CD4-positive, alpha-beta T cell treated with Interleukin-4 for 4 hours (primary cell): ENCODE measurements at places on chromosomes 5 and 9.
A peak's percentile ranks its signal among the peaks of the same experiment; 100 is the strongest.

DNA sequence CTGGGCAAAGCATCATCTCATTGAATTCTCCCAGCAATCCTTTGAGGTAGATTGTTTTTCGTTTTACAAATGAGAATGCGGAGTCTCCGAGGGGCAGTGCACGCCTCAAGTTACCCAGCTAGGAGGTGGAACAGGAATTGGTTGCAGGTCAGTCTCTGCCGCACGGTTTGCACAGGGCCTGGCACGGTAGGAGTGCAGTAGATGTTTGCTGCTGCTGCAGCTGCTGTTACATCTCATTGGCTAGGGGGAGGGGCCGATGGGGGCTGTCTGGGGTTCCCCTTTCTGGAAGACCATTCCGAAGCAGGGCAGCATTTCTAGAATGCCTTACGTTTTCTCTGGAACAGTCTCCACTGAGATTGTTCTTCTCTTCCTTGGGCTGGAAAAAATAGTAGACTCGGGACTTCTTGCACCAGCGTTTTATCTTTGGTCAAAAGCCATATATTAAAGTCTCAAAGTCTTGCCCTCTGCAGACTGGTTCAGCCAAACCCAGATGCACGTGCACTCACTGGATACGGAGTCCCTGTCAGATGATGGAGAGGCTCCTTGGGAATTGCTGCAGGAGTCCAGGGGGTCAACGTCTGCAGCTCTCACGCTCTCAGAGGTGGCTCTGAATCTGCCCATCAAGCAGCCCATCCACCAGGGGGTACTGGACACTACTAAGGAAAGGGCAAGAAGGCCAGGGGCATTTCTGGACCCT, 1.2 kb downstream of the USP20 start:
- DNase-seq, result peak; percentile 42

DNA sequence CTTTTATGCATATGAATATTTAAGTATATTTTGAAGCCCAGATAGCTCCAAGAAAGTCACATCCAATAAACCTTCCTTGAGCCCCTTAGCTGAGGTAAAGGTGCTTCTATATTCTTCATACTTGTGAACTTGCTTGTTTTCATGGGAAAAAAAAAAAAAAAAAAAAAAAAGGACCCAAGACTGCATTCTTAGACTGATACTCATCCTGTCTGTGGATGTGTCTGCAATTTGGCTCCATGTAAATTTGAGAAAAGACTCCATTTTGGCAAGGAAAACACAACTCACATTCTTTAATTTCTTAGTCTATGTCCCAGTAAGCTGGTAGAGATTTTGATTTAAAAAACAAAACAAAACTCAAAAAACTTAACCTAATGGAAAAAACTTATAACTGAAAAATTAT, 238.3 kb downstream of the FBXL17 start:
- no peak for DNase-seq

GRCh38 chr9:136282272-136282861, 21.5 kb downstream of the CCDC187 start:
- no peak for DNase-seq

DNA sequence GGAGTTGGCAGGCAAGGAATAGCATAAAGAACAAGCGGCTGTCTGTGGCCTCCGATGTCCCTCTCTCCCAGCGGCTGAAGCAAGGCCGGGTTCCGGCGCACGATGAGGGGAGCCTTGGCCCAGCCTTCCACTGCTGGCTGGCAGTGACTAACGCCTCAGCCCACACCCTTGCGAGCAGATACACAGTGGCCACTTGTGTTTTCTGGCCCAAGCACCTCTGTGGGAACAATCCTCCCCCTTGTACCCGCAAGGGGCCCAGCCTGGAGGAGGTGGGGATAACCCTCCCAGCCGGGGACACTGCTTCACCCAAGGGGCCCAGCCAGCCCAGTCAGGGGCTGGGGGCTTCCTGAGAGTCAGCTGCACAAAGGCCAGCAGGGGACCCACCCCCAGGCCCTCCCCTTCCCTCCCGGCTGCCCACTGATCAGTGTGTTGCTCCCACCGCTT, 23.2 kb downstream of the STK10 start:
- DNase-seq, result no peak

GRCh38 chr5:5387192-5387591, 35.3 kb upstream of the ICE1 start:
- no peak for DNase-seq

DNA sequence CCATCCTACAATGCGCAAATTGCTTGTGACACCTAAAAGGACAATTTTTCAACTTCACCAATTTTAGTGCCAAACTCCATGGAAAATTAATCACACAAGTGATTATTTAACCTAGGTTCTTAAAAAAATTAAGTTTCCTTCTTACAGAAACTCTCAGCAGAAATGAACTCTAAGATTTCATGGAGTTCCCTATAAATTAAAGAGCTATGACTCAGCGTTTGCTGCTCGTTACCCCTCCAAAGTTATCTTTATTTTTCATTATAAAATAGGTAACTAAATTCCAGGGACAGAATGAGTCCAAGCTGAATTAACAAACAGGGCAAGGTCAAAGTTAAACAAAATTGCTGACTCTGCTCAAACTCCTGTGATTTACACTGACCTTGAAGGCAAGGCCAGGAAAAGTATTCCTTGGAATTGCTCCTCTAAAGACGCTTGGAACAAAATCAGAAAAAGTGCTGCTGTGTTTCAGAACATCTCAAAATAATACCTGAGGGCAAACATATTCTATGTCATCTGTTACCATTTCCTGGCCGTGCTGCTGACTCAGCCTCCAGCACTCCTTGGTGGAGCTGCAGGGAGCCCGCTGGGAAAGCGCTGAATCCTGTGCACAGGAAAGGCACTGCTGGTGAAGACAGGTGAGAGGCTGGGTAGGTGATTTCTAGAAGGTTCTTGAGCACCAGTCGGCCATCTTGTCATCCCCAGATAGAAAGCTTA, 2.5 kb upstream of the CMBL start:
- no peak for DNase-seq

DNA sequence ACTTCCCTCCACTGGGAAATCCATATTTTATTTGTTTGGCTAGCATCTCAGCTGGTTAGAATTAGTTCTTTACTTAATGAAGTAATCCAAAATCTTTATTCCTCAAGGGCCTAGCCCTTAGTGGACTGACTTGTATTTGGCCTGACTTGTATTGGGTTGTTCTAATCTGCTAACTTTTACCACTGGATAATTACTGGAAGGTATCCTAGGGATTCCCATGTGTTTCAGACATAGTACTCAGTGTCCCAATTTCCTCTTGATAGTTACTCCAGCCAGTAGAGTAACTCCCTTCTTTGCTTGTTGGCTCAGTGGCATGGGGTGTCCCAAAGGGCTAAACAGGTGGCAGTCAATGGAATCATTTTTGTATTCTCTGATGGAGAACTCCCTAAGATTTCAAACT, 156.0 kb downstream of the DCP2 start:
- no peak for DNase-seq

DNA sequence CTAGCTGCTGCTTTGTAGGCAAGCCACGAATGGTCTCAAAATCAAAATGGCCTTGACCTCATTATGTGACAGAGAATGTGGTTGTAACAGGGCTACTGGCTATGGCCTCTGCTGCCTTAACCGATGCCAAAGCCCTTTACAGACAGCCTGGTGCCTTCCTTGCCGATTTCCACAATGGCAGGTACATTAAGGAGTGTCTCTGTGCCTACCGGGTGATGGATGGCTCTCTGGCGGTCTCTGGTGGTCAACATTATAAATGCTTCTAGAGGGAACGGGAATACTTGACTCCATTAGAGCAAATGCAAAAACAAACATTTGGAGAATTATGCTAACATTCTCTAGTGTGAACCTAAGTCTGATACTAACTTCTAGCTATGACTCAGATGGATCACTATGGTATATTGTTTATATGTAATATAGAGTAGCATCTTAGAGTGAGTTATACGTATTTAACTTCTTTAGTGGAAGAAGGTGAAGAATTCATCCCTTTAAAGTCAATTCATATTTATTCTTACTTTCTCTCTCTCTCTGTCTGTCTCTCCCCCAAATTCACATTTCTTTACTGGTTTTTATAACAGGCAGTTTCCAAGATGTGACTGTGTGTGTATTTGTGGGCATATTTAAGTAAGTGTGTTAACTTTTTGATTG, 52.5 kb downstream of the RPS23 start:
- peak; percentile 76 for DNase-seq

DNA sequence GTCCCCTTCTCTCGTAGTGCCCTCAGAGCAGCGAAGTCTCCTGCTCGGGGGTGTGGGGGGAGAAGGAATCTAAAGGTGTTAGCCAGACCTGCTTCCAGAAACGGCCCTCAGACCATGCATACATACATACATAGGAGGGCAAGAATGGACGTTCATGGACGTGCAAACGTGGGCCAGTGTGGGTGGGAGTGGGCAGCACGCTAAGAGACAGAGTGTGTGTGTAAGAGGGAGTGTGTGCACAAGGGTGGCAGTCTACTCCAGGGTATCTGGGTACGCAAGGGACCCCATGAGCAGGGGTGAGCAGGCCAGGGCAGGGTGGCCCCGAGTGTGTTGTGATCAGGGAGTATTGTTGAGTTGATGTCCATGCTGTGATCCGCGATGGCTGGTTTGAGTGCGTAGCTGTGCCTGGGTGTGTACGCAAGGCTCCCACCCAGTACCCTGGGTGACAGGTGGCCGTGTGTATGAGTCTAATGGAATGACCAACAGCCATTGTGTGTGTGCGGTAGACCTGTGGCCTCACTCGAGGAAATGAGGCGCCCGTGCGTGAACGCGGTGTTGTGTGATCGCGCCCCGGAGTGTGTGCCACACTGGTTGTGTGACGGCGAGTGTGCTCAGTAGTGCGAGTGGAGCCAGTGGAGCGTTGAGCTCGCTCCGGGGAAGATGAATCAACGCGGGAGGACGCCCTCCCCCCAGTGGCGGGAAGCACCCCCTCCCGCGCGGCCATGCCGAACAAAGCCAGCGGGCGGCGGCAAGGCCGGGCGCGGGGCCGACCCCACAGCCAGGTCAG, 826 bp downstream of the GPRIN1 start:
- no peak for DNase-seq

- DNase-seq, result no peak
Observed at GRCh38 chr9:116941266-116941665, 254.2 kb downstream of the TRIM32 start.

DNA sequence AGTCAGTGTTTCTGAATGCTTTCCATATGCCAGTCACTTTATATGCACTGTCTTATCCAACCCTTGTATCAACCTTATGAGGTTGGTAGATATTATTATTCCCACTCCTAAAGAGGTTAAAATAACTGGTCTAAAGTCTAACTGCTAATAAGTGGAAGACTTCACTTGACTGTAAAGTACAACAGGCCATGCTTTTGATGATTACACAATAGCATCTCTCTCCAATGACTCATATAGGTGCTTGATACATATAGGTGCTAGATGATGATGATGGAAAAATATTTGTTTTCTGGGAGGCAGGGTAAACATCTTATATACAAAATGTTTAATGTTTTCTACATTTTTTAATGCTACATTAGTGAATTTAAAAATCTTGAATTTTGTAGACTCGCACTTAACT, 75.9 kb upstream of the NR3C1 start:
- DNase-seq, result no peak

GRCh38 chr9:121055642-121056143, 5.6 kb upstream of the C5 start:
- no peak for DNase-seq

DNA sequence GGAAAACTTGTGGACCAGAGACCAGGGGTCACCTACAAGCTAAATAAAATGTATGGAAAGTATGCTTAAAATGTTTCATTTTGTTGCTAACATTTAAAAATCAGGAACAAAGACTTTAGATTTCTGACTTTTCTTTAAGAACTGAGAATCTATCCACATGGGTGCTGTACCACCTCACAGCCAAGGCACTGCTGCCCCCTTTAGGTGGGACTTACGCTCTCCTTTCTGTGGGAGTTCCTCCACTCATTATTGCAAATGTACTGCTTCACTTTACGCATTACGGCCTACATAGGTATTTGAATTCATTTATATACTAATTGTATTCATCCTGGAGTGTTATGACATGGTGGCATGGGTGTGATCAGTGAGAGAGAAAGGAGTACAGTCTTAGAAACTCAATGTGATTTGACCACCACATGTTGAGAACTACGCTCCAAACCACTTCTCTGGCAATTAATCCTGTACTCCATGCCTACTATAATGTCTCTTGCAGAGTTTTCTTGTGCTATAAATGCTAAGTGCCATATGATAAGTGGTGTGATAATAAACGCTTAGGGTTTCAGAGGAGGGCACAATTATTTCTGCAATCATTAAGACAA, 24.7 kb upstream of the CETN3 start:
- DNase-seq, result peak; percentile 32

GRCh38 chr5:133520062-133520461, 92.3 kb downstream of the FSTL4 start:
- no peak for DNase-seq

DNA sequence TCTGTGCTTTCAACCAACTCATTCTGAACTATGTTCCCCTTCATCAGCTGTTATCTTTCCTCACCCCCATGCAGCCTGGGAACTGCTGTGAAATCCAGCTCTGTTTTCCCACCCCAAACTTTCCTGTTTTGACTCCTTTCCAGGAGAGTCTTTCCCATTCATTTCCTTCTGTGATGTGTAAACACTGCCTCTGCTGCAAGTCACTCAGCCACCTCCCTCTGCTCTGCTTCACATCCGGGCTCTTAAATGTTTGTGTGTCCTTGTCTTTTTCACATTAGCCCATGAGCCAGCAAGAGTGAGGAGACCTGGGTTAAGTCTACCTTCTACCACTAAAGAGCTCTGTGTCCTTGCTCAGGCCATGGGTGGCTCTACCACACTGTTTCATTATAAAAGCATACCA, 137.5 kb downstream of the ICE1 start:
- no peak for DNase-seq

DNA sequence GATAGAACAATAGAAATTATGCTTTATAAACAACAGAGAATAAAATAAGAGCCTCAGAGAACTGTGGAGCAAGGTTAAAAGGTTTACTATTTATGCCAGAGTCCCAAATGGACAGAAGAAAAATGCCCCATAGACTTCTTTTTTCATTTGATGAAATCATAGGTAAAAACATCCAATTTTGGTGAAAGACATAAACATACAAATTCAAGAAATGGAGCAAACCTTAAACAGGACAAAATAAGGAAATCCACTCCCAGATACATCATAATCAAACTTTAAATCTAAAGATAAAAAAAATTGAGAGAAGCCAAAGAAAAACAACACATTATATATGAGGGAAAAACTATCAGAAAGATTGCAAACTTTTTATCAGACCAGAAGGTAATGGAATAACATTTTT, 182.8 kb downstream of the GADD45G start:
- DNase-seq, result no peak

DNA sequence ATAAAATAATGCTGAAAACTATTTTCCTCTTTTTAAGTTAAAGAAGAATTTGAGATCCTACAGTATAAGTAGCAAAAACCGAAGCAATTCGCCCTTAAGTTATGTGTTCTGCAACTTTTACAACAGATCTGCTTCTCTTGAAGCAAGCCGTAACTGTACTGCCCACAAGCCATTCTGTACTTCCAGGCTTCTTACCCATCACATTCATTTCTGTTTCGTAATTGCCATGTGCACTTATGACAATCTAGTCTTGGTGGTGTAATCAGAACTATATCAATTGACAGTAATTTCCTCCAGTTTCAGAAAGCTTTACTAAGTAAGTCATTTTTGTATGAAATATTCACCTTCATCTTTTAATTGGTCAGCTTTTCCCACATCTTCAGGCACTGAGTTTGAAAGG, 13.8 kb downstream of the SGTB start:
- no peak for DNase-seq
